ENCODE measurements at places on chromosomes 1 and 21.

DNA sequence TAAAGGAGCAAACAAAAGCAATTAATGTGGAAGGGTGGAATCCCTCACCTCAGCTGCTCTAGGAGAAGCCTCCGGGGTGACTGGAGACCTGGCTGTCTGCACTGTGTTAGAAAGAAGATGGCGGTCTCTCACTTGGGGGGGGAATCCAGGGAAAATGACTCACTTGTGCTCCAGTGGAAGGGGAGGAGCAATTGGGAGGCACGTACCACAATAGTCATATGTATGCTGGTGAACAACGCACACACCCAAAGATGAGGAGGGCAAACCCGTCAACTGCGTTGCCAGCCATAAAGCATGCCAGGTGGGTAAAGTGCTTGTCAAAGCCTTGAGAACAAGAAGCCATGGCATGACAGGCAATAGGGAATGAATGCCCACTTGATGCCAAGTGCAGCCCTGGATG lies 22.1 kb downstream of the PLEKHA6 start:
- no peak for DNase-seq

- peak; percentile 62 for DNase-seq
Measured at GRCh38 chr1:180863158-180863775, 49.4 kb upstream of the KIAA1614 start.

GRCh38 chr1:172760121-172760520 lies 101.2 kb downstream of the FASLG start:
- DNase-seq, result no peak

DNA sequence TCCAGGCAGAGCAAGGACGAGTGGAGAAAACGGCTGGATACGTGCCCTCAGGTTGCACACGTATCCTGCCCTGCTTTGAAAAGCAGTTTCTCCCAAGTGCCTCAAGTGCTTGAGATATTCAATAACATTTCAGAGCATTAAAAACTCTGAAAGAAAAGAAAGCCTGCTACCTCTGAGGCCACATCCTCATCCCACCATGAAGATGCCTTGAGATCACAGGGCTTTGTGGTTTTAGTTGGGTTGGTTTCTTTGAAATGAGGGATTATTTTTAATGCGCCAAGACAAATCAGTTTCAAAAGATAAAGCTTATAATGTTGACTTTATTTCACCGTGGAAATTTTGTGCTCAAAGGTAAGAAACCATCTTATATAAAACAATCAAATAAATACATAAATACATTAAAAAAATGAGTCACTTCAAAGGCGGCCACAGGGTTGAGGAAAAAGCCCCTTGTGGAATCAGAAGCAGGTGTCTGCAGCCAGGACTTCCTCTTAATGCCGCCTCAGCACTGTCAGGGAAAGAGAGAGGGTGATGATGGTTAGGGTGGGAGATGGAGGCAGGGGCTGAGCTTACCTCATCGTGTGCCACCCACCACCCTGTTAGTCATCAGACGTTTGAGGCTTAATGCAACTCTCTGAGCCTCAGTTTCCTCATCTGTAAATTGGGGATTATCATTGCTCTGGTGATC lies 1.4 kb downstream of the NPPB start:
- DNase-seq, result no peak

- no peak for DNase-seq
Measured at GRCh38 chr21:15285556-15285955, 220.8 kb upstream of the NRIP1 start.

DNA sequence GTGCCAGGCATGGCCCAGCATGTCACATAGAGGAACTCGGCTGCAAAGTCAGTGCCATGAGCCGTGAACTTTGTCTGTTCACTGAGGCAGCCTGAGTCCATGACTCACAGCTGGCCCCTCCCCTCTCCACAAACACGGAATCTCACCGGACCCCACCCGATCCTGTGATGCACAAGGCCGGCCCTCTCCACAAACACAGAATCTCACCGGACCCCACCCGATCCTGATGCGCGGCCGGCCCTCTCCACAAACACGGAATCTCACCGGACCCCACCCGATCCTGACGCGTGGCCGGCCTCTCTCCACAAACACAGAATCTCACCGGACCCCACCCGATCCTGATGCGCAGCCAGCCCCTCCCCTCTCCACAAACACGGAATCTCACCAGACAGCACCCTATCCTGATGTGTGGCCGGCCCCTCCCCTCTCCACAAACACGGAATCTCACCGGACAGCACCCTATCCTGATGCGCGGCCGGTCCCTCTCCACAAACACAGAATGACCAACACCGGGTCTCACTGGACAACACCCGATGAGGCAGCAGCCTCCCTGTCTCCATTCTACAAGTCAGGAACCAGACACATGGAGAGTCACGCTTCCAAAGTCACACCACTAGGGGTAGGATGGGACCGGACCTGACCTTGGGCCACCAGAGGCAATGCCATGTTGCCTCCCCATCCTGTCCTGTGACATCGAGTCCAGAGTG lies 39.6 kb upstream of the GPR153 start:
- DNase-seq, result peak; percentile 76

DNA sequence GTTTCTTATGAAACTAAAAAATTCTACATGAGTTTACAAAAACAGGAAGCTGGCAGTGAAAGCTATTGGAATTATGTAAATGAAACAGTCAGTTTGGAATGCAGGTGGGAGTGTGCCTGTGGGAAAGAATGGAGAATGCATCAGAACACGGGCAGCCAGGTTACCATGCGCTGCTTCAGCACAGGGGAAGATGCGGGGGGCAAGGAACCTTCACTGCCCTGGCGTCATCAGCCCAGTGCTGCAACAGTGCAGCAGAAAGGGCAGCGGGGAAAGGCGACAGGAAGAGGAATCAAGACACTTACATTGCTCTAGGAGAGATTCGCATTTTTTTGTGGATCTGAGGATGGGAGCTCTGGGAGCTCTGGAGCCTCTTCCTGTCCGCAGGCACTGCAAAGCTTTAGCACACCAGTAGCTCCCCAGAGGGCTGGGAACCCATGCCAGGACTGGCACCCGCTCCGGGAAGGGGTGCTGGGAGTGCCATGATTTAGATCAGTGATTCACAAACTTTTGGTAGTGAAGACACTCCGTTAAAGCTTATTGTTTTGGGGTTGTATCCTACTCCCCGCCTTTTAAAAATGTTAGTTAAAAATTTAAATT lies 64.1 kb upstream of the WDR26 start:
- no peak for DNase-seq

Data from small intestine (tissue), 16 donors.